ENCODE measurements at places on chromosomes 1 and 21.

- no peak overlapping the region for H3K27ac ChIP-seq
- H3K27me3 ChIP-seq: no peaks in the 10 kb centered on the region
- H3K4me3 ChIP-seq: no peak overlapping the region
- no peaks in the 10 kb centered on the region for H3K36me3 ChIP-seq
- no peak for DNase-seq
- H3K4me1 ChIP-seq: no peaks in the 10 kb centered on the region
Observed at GRCh38 chr21:42456457-42456856, 39.6 kb downstream of the RSPH1 start.

DNA sequence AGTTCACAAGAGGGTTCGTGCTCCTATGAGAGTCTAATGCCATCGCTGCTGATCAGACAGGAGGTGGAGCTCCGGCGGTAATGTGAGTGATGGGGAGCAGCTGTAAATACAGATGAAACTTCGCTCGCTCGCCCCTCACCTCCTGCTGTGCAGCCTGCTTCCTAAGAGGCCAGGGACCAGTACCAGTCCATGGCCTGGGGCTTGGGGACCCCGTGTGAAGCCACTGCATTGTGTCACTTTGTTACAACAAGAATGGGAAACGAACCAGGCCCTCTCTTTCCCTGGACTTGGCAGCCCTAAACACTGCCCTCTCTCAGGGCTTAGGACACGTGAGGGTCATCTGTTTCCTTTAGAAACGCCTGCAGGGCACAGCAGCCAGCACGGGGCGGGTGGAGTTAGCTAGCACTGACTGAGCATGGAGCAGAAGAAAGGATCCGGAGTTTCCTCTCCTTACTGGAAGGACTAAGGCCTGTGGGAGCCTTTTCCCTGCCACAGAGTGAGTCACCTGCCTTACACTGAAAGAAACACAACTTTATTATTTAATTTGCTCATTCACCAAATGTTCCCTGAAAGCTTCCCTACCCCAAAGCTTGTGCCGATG is 185.2 kb upstream of the TMEM51 start:
- H3K27ac ChIP-seq: no peak overlapping the region
- no peaks in the 10 kb centered on the region for H3K27me3 ChIP-seq

- peaks cover 22% of the 10 kb centered on the region for H3K4me1 ChIP-seq
- no peak overlapping the region for H3K4me3 ChIP-seq
- H3K27me3 ChIP-seq: no peaks in the 10 kb centered on the region
- peak overlapping the region; percentile 13 for H3K27ac ChIP-seq
- H3K36me3 ChIP-seq: peaks cover 17% of the 10 kb centered on the region
Observed at GRCh38 chr1:109239409-109240068, 9.8 kb upstream of the CELSR2 start.

DNA sequence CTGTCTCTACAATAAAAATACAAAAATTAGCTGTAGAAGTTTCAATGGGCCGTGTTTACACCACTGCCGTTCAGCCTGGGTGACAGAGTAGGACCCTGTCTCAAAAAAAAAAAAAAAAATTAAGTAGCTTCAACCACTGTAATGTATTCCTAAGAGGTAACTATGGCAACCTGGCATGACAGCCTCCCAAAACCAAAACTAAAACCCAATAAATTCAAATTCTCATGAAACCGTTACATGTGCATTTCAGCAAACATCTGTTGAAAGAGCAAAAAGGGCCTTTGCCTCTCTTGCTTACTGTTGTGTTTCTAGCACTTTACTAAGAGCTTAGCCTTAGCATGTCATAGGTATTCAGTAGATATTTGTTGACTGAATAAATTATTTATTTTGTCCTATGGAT is 33.5 kb downstream of the ODR4 start:
- no peak overlapping the region for H3K27ac ChIP-seq
- no peak overlapping the region for H3K4me3 ChIP-seq
- no peaks in the 10 kb centered on the region for H3K4me1 ChIP-seq

DNA sequence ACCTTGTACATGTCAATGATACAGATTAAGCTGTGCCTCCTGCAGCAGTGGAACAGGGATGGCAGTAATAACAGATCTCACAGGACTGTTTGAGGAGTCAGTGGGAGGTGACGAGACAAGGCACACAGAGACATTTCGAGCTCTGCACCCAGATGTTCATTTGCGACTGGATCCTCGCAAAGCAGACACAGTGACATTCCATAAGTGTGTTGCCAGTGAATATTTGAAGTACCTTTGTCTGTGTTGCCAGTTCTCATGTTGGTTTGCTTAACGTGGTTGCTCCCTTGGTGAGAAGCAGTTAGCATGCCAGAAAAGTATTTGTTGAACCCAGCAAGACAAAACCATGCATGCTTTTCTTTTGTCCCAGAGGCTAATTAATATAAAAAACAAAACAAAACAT is 67.0 kb downstream of the NID1 start:
- no peaks in the 10 kb centered on the region for H3K36me3 ChIP-seq
- no peaks in the 10 kb centered on the region for H3K27me3 ChIP-seq
- DNase-seq: no peak
- H3K27ac ChIP-seq: no peak overlapping the region
- H3K4me1 ChIP-seq: 0 out of 2 replicates have a peak, but pooled peaks cover 2% of the 10 kb centered on the region
- H3K4me3 ChIP-seq: no peak overlapping the region

DNA sequence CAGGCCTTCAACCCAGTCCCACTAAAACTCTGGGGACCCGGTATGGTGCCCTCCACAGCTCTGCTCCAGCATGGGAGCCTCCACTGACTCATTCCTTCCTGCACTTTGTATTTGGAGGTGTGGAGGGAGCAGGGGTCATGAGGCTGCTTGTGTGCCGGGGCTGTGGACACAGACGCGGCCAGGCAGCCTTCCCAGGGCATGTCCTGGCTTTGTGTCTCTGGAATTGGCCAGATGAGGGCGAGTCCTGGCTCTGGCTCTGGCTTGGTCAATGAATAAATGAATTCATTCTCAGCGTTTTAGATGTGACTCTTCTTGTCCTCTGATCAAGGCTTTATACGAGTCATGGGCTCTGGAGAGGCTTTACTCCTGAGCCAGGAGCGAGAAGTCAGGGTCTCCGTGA is 19.1 kb downstream of the AJAP1 start:
- H3K4me1 ChIP-seq: no peaks in the 10 kb centered on the region
- DNase-seq: no peak
- H3K36me3 ChIP-seq: no peaks in the 10 kb centered on the region
- no peak overlapping the region for H3K27ac ChIP-seq
- H3K4me3 ChIP-seq: no peak overlapping the region

DNA sequence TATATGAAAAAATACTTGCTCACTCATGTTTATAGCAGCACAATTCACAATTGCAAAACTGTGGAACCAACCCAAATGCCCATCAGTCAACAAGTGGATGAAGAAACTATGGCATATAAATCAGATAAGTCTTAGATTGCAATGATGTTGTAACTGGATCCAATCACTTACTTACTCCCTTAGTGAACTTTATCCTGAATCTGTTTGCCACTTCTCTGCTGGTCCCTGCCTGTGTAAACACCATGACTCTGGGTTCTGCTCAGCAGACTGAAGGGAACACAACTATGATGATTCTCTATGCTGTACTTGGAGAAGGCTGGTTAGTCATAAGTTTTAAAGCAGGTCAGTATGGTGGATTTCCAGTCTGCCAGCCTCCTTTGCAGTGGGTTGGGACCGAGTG is 391.2 kb downstream of the RWDD3 start:
- H3K27me3 ChIP-seq: no peaks in the 10 kb centered on the region
- no peaks in the 10 kb centered on the region for H3K36me3 ChIP-seq
- no peak overlapping the region for H3K4me3 ChIP-seq
- H3K4me1 ChIP-seq: no peaks in the 10 kb centered on the region

DNA sequence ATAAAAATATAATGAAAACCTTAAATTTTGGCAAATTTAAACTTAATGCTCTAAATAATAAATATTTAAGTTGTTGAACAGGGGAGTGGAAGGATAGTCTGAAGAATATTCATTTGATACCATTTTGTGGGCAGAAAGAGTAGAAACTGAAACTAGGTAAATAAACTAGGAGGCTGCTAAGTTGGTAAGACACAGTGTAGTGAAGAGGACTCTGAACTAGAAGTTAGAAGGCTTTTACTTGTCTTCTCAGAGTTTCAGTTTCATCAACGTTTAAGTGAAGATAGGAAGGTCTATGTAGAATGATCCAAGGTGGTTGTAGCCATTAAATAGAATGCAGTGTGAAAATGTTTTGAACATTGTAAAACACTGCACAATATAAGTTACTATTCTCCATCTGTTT is 516.9 kb downstream of the AMY1C start:
- no peaks in the 10 kb centered on the region for H3K27me3 ChIP-seq
- no peak overlapping the region for H3K4me3 ChIP-seq
- H3K4me1 ChIP-seq: no peaks in the 10 kb centered on the region
- H3K27ac ChIP-seq: no peak overlapping the region
- no peaks in the 10 kb centered on the region for H3K36me3 ChIP-seq

GRCh38 chr1:113451710-113452109 is 61.4 kb downstream of the MAGI3 start:
- DNase-seq: no peak
- no peak overlapping the region for H3K4me3 ChIP-seq
- no peak overlapping the region for H3K27ac ChIP-seq
- H3K36me3 ChIP-seq: no peaks in the 10 kb centered on the region
- no peaks in the 10 kb centered on the region for H3K4me1 ChIP-seq

GRCh38 chr1:15314328-15315281 is 67.6 kb downstream of the FHAD1 start:
- no peaks in the 10 kb centered on the region for H3K27me3 ChIP-seq
- H3K4me3 ChIP-seq: no peak overlapping the region
- DNase-seq: no peak

GRCh38 chr21:15820852-15821379 is 91.1 kb downstream of the USP25 start:
- peaks cover 21% of the 10 kb centered on the region for H3K36me3 ChIP-seq
- no peaks in the 10 kb centered on the region for H3K27me3 ChIP-seq
- no peak overlapping the region for H3K27ac ChIP-seq
- H3K4me3 ChIP-seq: no peak overlapping the region

DNA sequence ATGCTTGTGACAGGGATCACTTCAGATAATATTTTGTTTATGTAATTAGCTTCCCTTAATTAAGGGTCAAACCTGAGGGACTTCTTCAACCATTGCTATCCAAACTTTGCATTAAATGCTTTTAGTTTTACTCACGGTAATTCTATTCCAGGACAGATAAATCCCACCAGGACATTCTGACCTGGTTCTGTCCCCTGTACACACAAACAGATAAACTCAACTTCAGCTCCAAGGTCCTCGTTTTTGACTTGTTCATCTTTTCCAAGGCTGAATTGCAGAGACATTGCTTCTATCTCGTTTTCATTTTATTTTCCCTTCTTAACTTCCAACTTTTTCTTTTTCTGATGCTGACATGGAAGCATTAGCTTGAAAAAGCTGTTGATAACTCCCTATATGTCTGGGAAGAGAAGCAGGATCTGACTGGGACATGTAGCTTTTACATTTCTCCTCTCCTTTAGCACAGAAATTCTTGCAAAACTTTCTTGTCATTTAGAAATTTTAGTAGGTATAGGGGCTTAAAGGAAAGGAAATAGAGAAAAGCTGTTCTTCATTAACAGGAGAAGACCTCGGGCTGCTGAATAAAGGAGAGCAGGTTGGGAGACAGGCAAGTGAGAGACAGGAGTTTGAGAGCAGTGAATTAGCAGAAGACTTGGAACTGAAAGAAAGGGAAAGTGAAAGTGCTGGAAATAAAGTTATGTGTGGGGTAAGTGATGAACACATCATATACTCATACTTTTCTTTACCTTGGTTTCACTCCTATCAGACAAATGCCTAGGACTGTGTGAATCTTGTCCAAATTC is 231.7 kb upstream of the B3GALT2 start:
- no peaks in the 10 kb centered on the region for H3K27me3 ChIP-seq
- H3K4me3 ChIP-seq: no peak overlapping the region
- no peak overlapping the region for H3K27ac ChIP-seq
- H3K4me1 ChIP-seq: no peaks in the 10 kb centered on the region
